AG09319 (cell line): ENCODE measurements at places on chromosomes 7 and 10.
A peak's percentile ranks its signal among the peaks of the same experiment; 100 is the strongest.

DNA sequence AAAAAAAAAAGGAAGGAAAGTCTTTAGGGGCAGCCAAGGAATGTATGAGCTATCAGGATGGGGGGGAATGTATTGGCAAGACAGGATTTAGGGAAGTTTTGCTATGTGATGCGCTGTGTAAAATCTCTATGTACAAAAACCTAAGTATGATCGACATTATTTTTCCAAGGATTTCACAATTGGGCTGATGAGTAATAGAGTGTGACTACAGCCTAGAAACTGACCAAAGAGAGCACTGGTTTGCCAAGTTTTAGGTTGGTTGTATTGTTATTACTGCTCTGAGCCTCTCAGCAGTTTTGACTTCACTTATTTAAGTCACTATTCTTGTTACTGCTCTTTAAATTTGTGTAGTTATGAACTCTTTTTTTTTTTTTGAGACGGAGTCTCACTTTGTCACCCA is 107.3 kb downstream of the NRCAM start:
- DNase-seq: no peak

- no peak for DNase-seq
Observed at GRCh38 chr10:105010411-105011121, 369.5 kb downstream of the SORCS3 start.

GRCh38 chr7:95598511-95598910 is 2.2 kb upstream of the PDK4 start:
- DNase-seq: no peak

- DNase-seq: no peak
Observed at GRCh38 chr10:92079003-92079402, 155.4 kb downstream of the BTAF1 start.

- no peak for DNase-seq
Observed at GRCh38 chr10:89645742-89646172, 715 bp upstream of the PANK1 start.

DNA sequence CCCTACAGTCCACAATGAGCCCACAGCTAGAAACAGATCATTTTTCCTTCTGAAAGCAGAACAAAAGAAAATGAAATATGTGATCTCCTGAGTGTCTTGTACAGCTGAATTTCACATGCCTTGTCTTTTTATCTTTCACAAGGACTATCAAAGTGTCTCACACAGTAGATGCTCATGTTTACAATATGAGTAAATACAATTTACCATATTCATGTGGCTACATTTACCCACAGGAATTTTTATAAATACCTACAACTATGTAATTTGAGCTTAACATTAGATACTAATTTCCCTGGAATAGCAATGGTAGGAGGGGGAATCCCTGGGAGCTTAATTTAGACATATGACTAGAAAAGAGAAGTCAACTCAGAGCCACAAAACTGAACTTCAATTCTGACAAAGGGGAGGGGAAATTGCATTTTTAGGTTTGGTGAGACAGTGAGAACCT is 186.2 kb downstream of the MACC1 start:
- DNase-seq: peak; percentile 37

DNA sequence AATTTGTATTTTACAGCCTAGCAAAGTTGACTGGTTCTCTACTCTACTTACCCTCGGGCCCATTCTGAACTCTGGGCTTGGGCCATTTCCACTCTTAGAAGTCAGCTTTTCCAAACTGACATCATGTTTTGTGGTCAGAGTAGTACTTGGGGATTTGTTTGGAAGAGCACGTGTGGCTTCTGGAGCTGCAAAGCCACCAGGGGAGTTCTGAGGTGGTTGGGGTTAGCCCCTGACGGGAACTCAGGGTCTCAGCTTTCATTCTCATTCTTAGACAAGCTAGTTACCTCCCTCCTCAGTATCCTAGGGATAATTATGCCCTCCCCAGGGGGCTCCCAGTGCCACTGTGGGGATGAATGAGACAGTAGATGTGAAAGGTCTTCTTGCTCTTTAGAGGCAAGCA is 647.7 kb upstream of the GALNT17 start:
- DNase-seq: no peak

GRCh38 chr10:103736763-103737162 is 118.6 kb downstream of the SH3PXD2A start:
- DNase-seq: no peak

DNA sequence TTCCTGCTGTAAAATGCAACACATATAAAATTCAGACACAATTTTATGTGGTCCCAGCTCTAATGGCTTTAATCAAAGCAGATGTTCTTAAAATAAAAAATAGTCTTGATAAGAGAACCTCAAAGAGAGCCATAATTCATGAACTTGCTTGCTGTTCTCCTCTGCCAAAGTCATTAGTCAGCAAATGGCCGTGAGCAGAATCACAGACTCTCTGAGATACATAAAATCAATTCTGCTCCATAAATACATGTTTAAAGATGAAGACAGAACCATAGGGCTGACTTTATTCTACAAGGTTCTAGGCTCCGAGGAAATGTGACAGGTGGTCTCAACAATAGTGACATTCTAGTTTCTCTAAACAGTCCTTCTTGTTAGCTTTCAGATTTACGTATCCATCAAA is 29.8 kb downstream of the HSPA12A start:
- no peak for DNase-seq

- peak; percentile 50 for DNase-seq
Observed at GRCh38 chr10:49569031-49569631, 30.2 kb upstream of the ERCC6 start.

DNA sequence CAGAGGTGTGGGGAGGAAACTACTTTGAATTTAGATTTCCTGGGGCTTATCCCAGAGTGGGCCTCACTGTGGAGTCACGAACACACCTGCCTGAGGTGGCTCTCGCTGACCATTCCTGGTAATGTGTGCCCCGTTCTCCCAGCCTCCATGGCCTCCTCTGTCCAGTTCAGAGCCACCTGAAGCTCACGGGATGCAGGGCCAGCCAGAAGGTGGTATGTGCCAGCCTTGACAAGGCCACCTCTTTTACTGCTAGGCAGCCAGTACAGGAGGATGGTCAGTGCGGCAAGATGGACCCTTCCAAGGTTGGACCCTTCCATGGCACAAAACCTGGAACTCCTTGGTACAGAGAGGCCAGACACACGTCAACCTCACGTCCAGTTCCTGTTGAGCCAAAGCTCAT is 210.3 kb downstream of the DNAJB6 start:
- DNase-seq: no peak

DNA sequence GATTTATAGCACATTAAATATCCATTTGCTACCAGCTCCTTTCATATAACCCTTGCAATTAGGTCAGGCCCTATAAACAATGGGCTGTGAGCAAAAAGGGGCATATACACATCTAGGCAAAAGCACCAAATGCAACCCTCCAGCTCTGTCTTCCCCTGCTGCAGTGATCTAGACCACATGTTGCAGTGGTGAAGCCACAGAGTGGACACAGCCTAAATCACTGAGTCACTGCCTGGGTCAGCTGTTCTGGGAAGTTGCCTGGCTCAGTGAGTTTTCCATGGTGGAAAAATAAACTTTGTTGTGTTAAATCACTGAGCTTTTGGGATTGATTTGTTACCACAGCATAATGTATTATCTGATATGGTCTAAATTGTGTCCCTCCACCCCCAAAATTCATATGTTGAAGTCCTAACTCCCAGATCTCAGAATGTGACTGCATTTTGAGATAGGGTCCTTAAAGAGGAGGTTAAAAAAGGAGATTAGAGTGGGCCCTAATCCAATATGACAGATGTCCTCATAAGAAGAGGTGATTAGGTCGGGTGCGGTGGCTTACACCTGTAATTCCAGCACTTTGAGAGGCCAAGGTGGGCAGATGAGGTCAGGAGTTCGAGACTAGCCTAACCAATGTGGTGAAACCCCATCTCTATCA is 70.4 kb downstream of the ZFAND4 start:
- DNase-seq: no peak

DNA sequence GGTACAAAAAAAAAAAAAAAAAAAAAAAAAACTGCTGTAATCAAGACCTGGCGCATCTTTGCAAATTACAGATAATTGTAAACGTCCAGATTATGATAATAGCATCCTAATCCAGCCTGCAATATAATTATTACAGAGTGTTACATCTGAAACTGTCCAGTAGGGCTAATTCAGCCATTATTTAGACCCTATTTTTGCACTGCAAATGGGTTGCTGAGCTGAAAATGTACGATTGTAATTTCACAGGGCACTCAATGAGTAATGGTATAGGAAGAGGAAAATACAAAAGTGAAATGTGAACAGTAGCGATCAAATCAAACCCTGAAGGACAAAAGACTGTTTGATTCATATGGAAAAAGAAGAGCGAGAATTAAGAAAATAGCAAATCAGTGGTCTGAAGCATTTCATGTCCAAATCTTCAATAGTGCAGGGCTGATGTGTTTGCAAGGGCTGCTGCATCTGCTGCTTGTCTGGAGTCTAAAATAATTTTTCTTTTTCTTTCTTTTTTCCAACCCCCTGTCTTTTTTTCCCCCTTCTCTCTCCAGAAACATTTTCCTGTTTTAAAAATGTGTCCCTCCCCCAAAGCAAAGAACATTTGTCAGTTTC is 8.9 kb downstream of the DLX6 start:
- DNase-seq: no peak

- peak; percentile 5 for DNase-seq
Observed at GRCh38 chr7:103447073-103447960, 1.3 kb upstream of the SLC26A5 start.

DNA sequence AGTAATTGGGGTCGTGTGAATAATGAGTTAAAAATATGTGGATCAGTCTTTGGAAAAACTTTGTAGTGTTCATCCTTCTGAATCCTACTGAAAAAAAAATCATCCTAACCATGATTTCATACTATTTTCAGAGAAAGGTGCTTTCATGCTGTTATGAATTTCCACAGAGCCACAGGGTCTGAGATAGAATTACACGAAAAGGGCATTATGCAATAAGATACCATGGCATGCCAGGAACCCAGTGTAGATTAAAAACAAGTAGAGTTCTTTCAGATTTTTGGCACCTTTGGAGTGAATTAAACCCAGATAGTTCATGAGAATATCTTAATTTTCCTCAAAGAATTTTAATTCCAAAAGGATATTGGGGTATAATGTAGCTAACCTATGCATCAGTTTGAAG is 47.5 kb upstream of the AGMO start:
- no peak for DNase-seq

DNA sequence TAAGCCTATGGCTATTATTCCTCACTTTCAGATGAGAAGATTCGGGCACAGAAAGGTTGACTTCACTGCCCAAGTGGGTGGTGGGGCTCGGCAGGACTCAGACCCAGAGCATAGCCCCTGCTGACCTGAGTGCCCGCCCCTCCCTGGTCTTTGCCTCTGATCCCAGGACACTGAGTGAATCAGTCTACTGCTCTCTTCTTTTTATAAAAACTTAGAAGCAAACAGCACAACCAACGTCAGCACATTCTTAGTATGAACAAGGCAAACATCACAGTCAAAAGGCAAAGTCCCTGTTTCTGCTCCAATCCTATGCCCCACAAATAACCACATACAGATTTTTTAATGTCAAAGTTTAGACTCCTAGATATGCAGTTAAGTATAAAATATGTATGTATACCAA is 237.8 kb downstream of the ZMYND11 start:
- DNase-seq: no peak

- DNase-seq: no peak
Observed at GRCh38 chr10:13792006-13792405, 205.2 kb downstream of the PRPF18 start.

DNA sequence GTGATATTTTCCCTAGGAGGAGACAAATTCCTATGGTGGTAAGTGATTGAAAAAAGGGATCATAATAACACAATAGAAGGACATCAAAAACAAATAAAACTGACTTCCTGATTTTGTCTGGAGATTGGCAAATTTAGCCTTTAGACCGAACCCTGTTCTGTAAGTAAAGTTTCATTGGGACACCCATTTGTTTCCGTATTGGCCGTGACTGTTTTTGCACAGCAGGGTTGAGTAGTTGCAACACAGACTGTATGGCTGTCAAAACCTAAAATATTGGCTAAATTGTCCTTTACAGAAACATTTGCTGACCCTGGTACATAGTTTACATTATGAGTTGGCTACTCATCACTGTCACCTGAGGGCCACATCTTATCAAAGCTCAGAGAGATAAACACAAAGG is 168.6 kb downstream of the PRKCQ start:
- DNase-seq: no peak

DNA sequence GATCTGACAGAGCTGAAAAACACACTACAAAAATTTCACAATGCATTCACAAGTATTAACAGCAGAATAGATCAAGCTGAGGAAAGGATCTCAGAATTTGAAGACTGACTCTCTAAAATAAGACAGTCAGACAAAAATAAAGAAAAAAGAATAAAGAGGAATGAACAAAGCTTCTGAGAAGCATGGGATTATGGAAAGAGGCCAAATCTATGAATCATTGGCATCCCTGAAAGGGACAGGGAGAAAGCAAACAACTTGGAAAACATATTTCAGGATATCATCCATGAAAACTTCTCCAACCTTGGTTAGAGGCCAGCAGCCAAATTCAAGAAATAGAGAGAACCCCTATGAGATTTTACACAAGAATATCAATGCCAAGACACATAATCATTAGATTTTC is 804.8 kb upstream of the IGFBP3 start:
- DNase-seq: no peak

GRCh38 chr7:115410434-115410820 is 488.5 kb downstream of the MDFIC start:
- no peak for DNase-seq

DNA sequence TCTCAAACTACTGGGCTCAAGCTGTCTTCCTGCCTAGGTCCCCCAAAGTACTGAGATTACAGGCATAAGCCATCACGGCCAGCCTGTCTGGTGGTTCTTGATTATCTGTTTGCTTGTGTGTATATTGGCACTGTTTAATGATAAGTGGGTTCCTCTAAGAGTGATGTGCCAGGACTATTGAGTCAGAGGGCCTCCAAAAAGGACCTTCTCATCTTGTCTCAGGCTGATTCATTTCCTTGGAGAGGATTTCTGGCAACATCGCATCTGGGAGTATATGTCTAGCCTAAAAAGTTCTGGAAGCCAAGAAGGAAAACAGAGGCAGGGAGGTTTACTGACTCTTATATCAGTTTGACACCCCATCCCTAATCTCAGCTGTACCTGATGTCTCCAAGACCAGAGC is 27.1 kb upstream of the AKAP9 start:
- DNase-seq: no peak
